EH (cell line): ENCODE measurements at places on chromosomes 3 and 15.
A peak's percentile ranks its signal among the peaks of the same experiment; 100 is the strongest.

DNA sequence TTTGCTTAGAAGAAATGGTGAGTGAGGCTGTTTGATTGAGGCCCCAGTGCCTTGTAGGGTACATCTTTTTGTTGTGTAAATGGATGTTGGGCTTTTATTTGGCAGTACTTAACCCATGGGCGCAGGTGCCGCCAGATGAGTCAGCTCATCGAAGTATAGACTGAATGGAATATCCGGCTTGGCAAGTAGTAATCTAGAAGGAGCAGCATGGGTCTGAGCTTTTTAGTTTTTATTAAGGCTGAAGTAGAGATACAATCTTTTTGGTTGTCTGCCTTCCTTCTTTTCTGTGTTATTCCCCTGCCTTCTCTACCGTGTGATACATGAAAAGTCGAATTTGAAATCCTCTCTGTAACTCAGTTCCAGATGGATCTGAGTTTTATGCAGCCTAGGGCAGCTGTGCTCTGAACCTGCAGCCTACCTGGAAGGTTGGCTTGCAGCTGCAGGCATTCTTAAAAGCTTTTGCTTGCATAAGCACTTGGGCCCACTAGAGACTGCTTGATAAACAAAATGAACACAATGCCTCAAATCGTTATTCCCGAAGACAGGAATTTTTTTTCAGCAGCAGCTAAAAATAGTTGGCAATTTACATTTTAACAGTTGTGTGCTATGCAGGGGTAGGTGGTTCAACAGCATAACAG, 177.5 kb upstream of the CGNL1 start:
- DNase-seq = peak; percentile 12

- DNase-seq = peak; percentile 41
Measured at GRCh38 chr3:44981220-44981619, 5.2 kb downstream of the EXOSC7 start.

- DNase-seq = peak; percentile 99
Measured at GRCh38 chr15:76336254-76337058, at the start of gene ISL2. TSS of gene ISL2 (plus strand) at chr15:76336773. CDS start at chr15:76336884, 111 bp downstream.

GRCh38 chr15:65233696-65234095, 22.4 kb upstream of the CILP start:
- DNase-seq = no peak

DNA sequence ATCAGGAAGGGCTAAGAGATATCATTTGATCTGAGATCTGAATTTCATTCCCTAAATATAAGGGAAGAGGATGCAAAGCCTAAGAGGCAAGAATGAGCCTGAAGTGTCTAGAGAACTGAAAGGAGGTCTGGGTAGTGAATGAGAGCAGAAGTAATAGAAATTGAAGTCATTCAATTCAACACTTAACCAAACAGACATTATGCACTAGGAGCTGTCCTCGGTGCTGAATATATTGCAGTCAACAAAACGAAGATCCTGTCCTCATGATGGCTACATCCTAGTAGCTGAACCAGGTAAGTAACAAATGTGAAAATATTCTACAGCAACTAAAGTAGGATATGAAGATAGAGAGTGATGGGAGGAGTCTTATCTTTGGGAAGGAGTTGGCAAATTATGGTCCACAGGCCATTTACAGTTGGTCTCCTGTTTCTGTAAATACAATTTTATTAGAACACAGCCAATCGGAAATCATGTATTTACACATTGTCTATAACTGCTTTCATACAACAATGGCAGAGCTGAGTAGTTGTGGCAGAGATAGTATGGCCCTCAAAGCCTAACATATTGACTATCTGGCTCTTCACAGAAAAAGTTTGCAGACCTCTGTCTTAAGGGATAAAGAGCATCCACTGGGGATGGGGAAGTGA, 192.9 kb upstream of the CADPS start:
- peak; percentile 64 for DNase-seq
